NCI-H146 (cell line): ENCODE measurements at places on chromosomes 11 and 22.

DNA sequence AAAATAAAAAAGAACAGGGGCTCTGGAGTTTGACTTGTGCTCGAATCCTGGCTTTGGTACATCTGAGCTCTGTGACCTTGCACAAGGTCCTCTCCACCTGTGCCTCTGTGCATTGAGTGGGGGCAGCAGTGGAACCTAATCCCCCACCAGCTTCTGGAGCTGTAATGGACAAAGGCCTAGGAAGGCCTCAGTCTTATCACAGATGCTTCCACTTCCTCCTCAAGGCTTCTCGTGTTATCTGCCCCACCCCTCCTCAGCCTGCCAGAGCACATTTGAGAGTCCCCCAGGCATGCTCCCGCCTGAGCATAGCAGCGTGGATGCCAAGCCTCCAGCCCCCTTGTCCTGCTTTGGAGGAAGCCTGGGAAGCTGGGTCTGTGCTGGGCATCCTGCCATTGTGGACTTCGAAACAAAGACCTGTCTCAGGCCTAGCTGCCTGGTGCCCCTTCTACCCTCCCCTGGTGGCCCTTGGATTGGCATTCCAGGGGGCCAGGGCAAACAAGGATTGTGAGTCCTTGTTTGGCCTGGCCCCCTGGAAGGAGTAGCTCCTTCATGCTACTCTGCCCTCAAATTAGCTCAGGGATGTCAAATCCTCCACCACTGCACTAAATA, 15.0 kb downstream of the SLC35E4 start:
- DNase-seq = no peak

DNA sequence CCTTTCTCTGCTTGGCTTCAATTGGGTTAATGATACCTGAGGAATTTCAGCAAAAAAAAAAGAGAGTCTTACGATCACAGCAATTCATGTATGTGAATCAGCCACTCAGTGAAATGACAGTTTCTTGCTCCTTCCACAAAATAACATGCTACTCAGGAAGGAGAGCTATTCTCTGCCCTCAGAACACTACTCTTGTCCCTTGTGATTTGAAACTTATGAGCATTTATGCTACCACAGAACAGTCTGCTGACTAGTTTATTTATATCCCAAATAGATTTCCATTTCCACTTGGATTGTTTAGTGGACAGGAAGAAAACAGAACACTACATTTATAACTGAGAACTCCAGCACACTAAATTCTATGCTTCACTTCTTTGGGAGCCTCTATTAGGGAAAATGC, 8.5 kb downstream of the TFIP11 start:
- no peak for DNase-seq

- DNase-seq = no peak
Measured at GRCh38 chr11:79028225-79028624, 412.6 kb downstream of the TENM4 start.

- no peak for DNase-seq
Measured at GRCh38 chr11:100984668-100985067, 144.9 kb downstream of the PGR start.

- no peak for DNase-seq
Measured at GRCh38 chr22:48177631-48178030, 1415.2 kb downstream of the TBC1D22A start.

- no peak for DNase-seq
Measured at GRCh38 chr11:23954730-23955129, 542.1 kb upstream of the LUZP2 start.

- no peak for DNase-seq
Measured at GRCh38 chr11:75611823-75612222, 49.8 kb downstream of the SERPINH1 start.

DNA sequence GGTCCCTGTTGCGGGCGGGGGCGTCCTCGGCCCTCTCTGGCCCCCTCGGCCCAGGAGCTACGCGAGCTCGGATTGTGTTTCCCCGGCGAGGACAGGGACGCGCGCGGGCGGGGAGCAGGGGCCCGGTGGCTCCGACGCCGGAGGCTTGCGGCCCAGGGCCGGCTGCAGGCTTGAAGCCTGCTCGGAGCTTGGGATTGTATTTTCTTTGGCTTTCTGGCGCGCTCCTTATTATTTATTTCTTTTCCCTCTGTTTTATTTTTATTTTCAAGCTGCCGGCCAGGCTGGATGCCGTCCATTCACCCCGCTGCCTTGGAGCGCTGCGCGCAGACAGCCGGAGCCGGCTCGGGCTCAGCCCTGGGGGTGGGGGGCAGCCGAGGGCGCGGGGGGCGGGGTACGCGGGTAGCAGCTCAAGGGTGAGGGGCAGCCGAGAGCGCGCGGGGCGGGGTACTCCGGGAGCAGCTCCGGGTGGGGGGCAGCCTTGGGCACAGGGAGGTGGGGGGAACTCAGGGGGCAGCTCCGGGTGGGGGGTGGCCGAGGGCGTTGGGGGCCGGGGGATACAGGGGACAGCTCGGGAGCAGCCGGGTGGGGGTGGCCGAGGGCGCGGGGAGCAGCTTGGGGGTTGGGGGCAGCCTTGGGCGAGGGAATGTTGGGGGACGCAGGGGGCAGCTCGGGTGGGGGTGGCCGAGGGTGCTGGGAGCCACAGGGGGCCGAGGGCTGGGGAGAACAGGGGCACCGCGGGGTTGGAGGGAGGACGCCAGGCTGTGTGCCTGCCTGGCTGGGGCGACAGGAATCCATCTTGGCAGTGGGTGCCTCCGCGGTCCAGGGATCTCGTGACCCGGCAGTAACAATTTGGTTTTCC, 42.7 kb downstream of the KCNJ1 start:
- DNase-seq = no peak

DNA sequence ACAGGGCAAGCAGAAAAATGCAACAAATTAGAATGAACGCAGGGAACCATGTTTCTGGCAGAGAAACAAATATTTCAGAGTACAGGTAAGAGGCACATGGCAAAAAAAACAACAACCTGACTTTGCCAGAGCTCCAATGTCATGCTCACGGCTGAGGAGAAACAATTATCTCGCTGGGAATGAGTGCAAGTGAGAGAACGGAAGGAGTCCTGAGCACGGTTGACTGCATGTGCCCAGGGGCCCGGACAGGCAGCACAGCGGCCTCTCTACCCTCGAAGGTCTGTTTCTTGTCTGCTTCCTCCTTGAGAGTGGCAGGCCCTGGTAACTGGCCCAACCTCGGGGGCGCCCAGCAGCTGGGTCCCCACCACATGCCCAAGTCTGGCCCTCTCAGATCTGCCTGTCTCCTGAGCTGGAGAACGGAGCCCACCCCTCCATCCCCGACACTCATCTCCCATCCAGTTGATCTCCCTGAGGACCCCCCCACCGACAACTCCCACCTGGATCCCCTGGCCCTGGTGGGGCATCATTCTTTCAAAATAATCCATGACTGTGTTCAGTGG, 24.6 kb upstream of the RTN4R start:
- DNase-seq = no peak

DNA sequence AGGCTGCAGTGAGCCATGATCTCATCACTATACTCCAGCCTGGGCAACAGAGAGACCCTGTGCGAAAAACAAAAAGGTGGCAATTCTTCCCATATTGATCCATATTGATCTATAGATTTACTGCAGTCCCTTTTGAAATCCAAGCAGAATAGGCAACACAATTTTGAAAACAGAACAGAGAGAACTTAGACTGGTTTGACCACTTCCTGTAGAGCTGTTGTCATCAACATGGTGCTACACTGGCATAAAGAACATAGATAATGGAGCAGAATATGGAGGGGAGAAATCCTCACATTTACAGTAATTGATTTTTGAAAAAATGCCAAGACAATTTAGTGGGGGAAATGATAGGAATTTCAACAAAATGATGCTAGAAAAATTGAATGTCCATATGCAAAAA, 34.1 kb downstream of the GRK3 start:
- DNase-seq = no peak

DNA sequence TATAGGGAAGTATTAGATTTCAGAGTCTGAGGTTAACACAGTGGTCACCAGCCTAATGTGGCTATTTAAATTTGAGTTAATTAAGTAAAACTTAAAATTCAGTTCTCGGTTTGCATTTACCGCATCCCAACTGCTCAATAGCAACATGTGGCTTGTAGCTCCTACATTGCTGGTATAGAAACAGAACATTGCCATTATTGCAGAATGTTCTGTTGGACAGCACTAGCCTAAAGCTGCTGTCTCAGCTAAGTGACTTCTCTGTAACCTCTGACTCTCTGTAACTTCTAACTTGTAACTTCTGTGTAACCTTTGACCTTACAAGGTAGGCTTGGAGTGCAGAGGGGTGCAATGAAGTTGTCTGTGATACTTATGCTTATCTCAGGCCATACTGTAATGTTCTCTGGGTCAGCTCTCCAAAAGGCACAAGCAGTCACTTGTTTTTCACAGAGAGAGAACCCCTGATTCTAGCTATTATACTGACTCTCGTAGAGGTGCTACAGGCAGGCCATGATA, 78.7 kb downstream of the ZNRF3 start:
- no peak for DNase-seq

- no peak for DNase-seq
Measured at GRCh38 chr11:120040151-120040840, 97.6 kb downstream of the TRIM29 start.

DNA sequence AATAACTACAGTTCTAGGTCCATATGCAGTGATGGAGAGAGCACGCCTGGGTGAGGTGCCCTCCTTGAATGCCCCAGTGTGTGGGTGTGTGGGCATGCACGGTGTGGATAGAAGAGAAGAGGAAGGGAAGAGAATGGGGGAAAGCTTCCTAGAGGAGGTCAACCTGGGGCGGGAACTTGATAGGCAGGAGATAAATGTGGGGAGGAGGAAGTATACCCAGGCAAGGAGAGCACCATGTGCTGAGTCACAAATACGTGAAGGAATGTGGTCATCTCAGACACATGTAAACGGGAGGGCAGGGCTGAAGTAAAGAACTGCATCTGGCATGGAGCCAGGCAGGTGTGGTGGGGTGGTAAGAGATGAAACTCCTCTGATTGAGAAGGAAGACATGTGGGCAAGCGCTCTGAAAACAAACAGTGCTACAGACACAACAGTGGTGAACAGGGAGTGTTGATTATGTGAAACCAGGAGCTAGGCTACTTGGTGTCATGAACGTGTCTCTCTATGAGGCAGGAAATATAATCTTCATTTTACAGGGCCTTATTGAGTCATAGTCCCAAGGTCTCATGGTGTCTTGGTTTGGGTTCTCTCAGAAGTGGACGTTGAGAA, 61.5 kb upstream of the EED start:
- DNase-seq = peak; percentile 18

GRCh38 chr11:73598719-73599379, 937 bp upstream of the FAM168A start:
- DNase-seq = peak; percentile 25

GRCh38 chr11:132035228-132035627, 664.8 kb downstream of the NTM start:
- no peak for DNase-seq

DNA sequence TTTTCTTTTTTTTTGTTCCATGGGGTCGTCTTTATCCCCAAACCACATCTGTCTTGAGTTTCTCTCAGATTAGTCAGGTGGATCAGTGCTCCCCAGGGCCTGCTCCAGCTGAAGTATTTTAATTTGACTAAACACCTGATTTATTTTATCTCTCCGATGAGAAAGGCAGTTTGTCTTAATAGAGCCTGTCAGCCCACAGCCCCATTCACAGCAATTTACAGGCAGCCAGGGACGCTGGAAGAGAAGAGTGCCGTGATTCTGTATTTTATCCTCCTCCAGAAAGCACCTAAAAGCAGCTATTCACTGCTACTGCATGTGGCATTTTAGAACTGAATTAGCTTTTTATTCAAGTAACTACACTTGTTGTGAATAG, 164.5 kb downstream of the SOX6 start:
- DNase-seq = no peak

GRCh38 chr11:87870086-87870485, 305.2 kb downstream of the RAB38 start:
- DNase-seq = no peak

DNA sequence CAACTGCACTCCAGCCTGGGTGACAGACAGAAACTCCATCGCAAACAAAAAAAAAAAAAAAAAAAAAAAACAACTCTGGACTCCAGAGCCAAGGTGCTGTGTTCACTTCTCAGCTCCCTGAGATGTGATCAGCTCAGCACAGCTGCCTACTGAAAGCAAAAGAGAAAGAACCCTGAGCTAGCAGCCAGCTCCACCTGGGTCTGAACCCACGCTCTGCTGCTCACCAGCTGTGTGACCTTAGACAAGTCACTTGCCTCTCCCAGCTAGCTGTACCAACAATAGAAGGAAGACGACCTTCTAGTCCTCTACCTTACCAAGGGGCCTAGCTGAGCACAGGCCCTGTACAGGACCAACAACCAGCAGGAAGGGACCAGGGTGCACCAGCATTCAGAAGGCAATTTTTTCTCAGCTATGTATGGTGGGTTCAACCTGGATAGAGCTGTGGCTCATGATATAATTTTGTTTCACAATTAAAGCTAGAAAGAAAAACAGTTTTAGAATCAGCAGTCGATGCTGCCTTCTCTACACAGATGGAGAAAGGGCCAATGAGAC, 3.8 kb downstream of the DGCR2 start:
- no peak for DNase-seq

DNA sequence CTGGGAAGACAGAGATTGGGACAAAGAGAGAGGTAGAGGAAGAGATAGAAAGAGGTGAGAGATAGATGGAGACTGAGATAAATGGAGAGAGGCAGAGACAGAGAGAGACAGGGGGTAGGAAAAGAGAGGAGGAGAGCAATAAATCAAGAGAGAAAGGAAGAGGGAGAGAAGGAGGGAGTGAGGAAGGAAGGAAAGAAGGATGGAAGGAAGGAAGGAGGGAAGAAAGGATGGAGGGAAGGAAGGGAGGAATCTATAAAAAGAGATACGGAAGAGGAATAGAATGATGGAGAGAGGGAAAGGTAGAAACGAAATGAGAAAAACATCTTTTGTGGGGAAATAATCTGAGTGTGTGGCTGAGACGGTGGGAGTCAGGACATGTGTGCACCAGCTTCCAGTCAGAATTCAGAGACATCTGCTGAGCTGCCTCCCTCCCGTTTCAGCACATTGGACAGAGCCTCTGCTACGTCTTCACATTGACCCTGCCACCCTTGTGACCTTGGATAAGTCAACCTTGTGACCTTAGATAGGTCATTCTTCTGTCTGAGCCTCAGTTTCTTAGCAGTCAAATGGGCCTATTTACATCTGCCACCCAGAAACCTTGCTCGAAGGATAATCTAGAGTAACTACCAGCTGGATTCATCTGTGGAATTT, 417.8 kb downstream of the MIAT start:
- no peak for DNase-seq

DNA sequence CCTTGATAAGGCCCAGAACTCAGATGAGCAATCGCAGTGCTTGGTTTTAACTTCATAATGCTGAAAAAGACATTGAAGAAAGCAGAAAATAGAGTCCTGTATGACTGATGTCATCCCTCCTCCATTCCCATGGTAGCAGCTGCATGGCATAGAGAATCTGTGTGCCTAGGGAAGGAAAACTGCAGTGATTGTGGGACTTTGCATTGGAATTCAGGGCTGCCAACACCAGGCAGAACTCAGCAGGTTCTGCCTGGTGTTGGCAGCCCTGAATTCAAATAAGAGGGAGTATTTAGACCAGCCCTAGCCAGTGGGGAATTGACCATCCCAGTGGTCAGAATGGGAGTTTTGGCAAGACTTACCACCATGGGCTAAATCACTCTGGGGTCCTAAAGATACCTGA, 1016.0 kb downstream of the FAM181B start:
- DNase-seq = no peak
